ENCODE measurements at places on chromosomes 13 and 19.

GRCh38 chr19:47005164-47005641, 14.4 kb upstream of the NPAS1 start:
- DNase-seq = no peak

DNA sequence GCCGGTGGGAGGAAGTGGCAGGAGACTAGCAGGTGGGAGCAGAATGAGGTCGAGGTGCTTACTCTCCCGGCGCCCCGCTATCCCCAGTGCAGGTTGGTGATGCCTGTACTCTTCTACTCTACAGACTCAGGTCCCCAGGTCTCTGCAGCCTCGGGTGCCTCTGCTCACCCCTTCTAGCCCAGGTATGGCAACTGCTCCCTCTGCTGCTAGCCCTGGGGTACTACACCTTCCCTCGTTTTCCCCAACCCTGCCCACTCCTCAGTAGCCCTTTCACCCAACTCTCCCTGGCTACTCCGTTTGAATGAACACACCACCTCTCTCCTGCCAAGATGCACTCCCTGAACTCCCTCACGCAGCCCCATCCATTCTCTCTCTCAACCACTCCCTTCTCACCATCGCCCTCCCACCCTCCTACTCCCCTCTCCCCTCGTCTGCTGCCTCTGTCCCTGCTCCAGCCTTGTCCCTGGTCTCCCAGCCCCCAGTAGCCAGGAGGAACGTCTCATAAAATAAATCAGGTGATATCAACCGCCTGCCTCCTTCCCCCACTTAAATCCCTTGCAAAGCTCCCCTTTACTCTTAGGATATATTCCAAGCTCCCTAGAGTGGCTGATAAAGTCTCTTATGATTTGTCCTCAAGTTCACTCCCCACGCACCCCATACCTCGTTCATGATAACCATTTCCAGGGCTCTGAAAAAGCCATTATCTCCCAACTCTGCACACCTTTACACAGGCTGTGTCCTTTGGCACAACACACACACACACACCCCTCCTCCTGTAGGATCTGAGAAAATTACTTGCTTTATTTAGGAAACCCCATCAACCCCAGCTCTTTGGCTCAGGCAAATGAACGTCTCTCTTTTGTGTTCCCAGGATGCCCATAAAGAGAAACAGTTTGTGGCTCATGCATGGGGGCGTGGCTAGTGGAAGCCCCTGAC, 8.2 kb upstream of the MEIS3 start:
- peak; percentile 52 for DNase-seq

DNA sequence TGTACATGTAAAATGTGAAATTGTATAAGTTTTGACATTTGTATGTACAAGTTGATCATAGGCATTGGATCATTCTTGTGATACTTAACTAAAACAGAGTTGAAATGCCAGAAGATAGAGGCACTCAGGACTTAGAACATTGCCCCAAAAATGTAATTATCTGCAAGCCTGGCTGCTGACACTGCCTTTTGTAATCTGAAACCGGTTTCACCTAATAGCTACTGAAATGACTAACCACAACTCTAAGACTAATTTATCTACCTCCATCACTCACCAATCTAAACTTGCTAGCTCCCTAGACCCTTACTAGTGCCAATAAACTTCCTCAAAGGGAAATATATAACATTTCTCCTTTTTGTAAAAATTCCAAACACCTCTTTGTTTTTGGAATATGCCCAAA, 2596.2 kb downstream of the PCDH9 start:
- no peak for DNase-seq

GRCh38 chr13:43573802-43574514, 212.8 kb downstream of the ENOX1 start:
- no peak for DNase-seq

- no peak for DNase-seq
Observed at GRCh38 chr13:26784704-26785639, 24.4 kb upstream of the GPR12 start.

DNA sequence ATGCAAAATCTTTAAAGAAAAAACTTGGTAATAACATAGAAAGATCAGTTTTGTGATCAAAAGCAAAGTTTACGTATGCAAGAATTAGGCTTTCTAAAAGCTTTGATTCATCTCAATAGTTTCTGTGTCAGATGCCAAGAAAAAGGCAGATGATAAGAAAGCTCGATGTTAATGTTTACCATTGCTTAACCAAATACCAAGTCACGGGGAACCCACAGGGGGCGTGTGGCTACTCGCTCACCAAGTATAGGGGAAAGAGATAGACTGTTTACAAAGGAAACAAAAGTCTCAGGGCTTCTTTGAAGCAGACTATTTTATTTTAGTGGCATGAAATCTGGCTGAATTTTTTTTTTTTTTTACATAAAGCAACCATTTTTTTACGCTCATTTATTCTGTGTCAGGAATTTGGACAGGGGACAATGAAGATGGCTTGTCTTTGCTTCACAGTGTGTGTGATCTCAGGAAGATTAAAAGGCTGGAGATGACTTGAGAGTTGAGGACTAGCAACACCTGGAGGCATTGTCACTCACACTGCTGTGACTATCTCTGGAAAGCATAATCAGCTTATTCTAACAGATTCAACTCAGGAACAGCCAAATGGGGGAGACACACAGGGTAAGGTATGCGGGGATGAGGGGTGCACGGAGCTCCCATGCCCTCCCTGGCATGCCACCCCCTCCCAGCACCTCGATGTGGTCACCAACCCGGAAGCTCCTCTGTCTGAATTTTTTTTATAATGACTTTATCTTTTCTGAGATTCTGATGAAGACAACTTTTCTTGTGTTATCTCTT, 24.9 kb downstream of the RCBTB1 start:
- no peak for DNase-seq

- no peak for DNase-seq
Observed at GRCh38 chr19:38744874-38745273, 600 bp upstream of the CAPN12 start.

DNA sequence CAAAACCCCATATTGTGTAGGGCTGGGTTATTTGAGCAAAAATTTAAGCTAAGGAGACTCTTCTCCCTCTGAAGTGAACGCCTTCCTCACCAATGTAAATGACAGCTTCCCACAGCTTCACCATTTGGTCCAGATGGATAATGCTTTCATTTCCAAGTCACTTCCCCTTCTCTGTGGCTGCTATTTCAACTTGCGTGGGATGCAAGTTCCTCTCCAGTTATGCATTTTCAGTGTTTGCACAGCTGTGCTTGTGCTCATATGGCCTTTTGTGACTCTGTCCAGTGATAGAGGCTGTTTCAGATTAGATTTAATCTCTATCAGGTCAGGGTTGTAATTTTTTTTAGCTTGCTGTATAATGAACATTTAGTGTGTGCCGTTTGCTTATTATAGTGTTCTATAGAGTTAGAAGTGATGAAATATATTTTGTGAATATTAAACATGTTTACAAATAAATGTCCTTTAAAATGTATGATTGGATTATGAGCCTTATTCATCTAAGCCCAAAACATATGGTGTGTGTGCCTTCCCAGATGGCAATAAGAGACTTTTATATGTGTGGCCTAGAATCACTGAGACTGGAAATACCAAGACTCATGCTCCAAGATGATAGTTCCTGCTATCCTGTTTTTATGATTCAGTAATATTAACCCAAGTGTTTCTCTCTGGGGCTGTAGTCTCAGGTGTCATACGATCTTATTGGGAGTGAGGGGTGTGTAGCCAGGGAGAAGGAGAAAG, 86.6 kb downstream of the TNFRSF19 start:
- no peak for DNase-seq

GRCh38 chr13:80251403-80251802, 89.5 kb downstream of the SPRY2 start:
- no peak for DNase-seq
